ENCODE measurements at places on chromosomes 7 and 10.

DNA sequence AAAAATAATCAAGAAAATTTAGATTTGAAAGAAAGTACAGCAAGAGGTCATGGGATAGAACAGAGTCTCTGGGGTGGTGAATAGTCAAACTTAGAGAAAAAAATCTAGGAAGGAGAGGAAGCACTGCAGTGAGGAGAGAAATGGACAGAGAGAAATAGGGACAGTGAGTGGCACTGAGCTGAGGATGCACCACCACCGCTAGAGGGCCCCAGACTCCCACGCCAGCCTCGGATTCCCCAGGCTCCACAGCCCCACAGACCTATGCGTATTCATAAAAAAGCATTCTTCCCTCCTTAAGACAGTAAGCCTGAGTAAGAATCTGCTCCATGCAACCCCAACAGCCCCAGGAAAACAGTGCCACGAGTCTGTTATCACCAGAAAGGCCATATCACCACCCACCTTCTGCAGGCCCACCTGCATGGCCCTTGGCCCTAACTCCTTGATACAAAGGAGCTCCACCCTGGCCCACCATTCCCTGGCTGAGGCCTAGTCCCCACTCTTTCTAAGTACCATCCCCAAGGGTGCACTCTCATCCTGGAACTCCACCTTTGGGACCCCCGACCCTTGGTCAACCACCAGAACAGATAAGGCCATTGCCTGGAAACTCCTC, 91.0 kb downstream of the ALOX5 start:
- peak; percentile 73 for DNase-seq

- DNase-seq: no peak
Measured at GRCh38 chr7:102287981-102288278, 1.3 kb downstream of the SH2B2 start.

DNA sequence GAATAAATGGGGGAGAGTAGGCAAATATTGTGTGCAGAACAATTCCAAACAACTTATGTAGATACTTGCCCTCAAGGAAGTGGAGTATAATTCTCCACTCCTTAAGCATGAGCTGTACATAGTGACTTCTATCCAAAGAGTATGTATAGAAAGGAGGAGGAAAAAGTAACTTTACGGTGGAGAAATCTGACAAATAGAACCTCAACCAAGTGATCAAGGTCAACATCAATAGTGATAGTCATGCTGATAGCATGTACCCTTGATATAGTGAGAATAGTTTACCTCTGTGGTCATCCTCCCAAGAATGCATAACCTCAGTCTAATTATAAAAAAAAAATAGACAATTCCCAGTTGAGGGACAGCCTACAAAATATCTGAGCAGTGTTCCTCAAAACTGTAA, 89.1 kb upstream of the NANOS1 start:
- DNase-seq: no peak

DNA sequence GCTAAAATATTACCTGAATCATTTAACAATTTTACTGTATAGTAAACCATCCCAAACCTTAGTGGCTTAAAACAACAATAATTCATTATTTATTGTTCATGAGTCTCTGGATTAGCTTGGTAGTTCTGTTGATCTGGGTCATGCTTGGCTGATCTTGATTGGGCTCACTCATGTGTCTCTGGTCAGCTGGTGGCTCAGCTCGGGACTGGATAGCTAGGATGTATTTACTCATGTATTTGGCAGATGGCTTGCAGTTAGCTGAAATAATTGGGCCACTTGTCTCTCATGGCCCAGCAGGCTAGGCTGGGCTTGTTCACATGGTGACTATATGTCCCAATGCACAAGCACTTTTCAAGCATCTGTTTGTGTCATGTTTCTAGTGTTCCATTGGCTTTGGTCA, 262.8 kb downstream of the BBS9 start:
- DNase-seq: no peak

GRCh38 chr7:21184942-21185652, 242.8 kb upstream of the SP4 start:
- no peak for DNase-seq

- no peak for DNase-seq
Measured at GRCh38 chr10:117348236-117348635, 27.0 kb downstream of the PDZD8 start.

DNA sequence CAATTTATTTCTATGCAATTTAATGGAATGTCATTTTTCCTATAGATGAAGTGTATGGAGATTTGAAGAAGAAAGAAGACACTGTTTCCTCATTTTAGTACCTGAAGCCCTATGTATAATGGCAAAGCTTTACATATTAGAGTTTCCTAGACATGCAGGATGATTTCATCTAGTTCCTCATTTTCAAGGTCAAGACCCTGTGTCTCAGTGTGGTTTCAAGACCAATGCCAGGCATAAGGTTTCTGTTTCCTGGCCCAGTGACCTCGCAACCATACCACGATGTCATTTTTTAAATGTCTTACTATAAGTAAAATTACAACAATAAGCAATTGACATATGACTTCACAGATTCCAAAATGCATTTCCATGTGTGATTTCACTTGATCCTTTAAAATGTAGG, 336.5 kb upstream of the PRKCQ start:
- peak; percentile 79 for DNase-seq

DNA sequence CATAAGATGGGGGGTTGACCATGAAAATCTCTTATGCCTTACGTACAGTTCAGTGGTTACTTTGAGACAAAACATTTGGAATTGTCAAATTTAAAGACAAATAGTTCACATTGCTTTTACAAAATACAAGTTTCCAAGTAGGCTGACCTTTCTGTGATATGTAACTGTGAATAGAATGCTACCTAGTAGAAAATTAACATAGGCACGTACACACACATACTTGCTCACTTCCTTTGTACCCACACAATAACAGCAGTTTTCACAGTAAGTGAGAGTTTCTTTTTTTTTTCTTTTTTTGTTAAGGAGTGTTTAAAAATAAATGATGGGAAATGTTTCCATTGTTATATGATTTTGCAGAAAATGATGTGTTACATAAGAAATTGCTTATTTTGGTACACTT, 53.3 kb upstream of the SP8 start:
- DNase-seq: no peak

- DNase-seq: no peak
Measured at GRCh38 chr7:44223362-44224079, 22.7 kb downstream of the YKT6 start.

DNA sequence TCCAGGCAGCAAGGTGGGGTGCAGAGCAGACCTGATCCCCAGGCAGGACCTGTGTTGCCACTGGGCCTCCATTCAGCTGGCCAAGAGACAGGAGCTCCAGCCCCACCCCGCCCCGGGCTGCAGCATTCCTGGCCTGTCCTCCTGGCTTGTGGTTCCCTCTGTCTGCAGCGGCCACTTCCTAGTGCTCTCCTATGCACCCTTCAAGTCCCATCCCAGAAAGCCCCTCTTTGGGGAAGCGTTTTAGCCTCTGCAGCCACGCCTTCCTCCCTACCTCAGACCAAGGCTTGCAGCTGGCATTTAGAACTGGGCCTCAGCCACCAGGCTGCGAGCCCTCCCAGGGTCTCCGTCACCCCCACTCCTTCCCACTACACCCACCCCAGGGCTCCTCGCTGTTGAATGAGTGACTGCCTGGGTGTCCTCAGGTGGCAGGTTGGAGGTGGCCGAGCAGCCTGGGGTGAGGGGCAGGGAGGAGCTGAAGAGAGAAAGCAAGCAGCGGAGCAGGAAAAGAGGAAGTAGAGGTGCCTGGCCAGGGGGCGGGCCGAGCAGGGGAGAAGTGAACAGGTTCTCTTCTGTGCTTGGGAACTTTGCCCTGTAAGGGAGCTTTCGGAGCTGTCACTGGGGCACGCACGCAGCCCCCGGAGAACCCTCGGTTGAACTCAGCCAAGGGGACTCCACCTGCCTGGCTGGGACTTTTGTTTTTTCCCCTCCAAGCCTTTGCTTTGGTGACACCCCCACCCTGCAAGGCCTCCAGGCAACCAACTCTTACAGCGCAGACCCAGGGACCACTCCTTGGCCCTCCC, 109.1 kb upstream of the TNRC18 start:
- peak; percentile 59 for DNase-seq

GRCh38 chr7:84916161-84916560, 270.7 kb downstream of the SEMA3D start:
- DNase-seq: no peak

GRCh38 chr7:134778941-134779740, at the start of gene CALD1:
TSS of gene CALD1 (plus strand) at chr7:134779634. CDS start at chr7:134867734, 88,100 bp downstream.
- DNase-seq: no peak

- no peak for DNase-seq
Measured at GRCh38 chr10:42790835-42791234, 8.2 kb downstream of the BMS1 start.

- no peak for DNase-seq
Measured at GRCh38 chr10:97738616-97739015, 1.7 kb downstream of the ZFYVE27 start.

- DNase-seq: peak; percentile 1
Measured at GRCh38 chr10:24206334-24206733, 2.6 kb upstream of the KIAA1217 start.

DNA sequence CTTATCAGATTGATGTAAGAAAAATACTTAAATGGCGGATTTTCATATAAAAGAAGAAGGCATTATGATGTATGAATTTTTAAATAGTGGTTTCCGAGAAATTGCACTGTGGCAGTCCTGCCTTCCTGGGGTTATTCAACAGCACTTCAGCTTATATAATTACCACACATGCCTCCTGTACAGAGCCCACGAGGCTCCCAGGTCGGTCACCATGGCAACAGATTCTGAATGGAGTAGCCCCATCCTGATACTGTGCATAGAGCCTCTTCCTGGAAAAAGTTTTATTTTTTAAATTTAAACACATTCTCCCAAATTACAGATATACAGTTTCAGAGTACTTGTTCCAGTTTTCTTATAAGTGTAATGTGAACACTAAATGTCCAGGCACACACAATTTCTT, 15.9 kb upstream of the ASB4 start:
- no peak for DNase-seq

GRCh38 chr10:49115796-49116508, 630 bp upstream of the VSTM4 start:
- DNase-seq: no peak

DNA sequence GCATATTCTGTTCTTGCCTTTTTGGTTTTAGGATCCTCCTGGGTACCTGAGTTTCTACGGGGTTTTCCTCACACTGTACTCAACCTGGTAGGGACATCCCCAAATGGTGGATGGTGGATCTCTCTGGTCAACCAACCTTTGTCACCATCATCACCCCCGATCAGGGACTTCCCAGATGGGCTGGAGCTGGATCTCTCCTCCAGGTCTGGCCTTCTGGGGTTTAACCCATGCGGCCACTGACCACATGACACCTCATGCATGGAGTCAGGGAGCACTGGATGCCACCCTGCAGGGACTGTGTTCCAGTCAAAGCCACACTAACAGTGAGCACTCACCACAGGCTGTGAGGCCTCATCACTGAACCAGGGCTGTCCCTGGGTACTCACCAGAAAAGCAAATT, 80.0 kb downstream of the CELF2 start:
- no peak for DNase-seq

DNA sequence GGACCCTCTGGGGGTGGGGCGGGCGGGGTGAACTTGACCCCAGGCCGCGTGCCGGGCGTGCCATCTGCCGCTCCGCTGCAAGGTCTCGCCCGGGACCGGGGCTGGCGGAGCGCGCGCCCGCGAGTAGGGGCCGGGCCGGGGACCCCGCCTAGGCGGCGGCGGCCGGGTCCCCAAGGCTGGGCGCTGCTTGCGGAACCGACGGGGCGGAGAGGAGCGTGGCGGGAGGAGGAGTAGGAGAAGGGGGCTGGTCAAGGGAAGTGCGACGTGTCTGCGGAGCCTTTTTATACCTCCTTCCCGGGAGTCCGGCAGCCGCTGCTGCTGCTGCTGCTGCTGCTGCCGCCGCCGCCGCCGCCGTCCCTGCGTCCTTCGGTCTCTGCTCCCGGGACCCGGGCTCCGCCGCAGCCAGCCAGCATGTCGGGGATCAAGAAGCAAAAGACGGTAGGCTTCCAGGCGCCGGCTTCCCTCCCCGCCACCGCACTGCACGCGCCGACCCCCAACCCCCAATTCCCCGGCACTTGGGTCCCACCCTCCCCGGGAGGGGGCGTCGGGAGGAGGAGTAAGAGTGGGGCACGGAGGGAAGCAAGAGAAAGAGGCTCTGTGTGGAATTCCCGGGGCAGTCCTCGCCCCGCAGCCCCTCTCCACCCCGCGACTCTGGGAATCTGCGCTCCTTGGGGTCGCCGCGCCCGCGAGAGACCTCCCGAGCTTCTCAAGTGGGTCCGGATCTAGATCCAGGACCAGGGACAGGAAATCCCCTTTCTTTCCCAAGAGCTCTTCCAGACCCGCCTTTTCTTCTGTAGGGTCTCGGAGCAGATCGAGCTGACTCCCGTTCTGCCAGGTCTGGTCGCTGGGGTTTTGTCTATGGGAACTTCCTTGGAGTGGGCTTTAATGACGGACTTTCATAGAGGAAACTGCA, at the start of gene PAPSS2:
TSS of gene PAPSS2 (plus strand) at position 308 of the 913 bp plus-strand sequence. CDS start at position 412, 104 bp downstream.
- DNase-seq: peak; percentile 72

- no peak for DNase-seq
Measured at GRCh38 chr7:82665966-82666507, 222.5 kb upstream of the CACNA2D1 start.

DNA sequence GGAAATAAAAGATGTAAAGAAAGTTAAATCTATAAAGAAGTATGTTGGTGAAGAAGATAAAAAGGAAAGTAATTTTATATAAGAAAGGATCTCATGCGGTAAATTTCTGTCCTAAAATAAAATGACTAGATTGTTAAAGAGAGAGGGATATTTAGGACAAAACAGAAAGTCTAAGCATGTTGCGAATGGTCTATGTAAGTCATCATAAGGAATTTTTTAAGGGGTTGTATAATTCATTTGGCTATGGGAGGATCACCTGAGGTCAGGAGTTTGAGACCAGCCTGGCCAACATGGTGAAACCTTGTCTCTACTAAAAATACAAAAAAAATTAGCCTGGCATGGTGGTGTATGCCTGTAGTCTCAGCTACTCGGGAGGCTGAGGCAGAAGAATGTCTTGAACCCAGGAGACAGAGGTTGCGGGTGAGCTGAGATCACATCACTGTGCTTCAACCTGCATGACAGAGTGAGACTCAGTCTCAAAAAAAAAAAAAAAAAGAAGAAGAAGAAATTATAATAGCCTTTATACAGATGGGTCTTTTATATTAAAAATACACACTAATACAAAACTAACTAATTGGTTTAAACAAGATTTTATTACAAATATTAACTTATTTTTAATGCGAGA, 294.3 kb downstream of the MAGI2 start:
- DNase-seq: no peak

GRCh38 chr10:21065621-21066248, 168.6 kb upstream of the NEBL start:
- no peak for DNase-seq

- no peak for DNase-seq
Measured at GRCh38 chr10:85600744-85601081, 765.9 kb downstream of the GRID1 start.

Data from inflammatory macrophage treated with lipopolysaccharide for 4 hours (primary cell).